ENCODE measurements at places on chromosomes 5 and 9.

DNA sequence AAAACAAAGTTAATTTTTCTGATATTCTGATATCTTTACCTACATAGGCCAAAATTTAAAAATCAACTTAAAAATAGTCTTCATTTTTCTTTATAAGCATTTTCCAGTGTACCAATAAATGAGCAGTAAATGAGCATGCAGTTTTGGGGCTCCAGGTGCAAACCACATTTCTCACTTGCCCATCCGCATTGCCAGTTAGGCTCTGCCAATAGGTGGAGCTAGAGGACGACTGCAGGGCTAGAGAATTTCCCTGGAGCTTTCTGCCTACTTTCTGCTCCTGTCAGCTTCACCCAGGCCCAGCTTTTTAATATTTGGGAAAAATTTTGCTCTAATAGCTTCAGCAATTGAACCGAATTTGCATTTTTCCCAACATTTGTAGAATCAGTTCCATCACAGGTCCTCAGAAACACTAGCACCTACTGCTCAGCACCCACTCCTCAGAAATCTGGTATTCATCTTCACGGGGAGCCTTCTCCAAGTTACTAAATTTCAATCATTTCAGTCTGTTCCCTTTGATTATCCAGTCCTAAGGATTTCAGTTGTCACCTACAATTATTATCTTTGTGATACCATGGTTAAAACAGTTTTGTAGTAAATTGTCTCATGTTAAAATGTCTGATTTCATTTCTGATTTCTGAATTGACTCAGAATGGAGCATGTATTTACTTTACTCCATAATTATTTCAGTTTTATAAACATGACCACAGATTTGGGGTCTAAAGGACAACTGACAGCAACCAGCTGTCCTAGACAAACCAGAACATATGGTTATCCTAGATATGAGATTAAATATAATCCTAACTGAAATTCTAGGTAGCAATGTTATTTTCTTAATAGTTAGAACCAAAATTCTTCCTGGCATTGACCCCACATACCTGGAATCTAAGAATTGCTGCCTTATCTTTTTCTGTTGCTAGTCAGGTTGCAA lies 104.6 kb upstream of the FAM174A start:
- DNase-seq, result peak; percentile 27

DNA sequence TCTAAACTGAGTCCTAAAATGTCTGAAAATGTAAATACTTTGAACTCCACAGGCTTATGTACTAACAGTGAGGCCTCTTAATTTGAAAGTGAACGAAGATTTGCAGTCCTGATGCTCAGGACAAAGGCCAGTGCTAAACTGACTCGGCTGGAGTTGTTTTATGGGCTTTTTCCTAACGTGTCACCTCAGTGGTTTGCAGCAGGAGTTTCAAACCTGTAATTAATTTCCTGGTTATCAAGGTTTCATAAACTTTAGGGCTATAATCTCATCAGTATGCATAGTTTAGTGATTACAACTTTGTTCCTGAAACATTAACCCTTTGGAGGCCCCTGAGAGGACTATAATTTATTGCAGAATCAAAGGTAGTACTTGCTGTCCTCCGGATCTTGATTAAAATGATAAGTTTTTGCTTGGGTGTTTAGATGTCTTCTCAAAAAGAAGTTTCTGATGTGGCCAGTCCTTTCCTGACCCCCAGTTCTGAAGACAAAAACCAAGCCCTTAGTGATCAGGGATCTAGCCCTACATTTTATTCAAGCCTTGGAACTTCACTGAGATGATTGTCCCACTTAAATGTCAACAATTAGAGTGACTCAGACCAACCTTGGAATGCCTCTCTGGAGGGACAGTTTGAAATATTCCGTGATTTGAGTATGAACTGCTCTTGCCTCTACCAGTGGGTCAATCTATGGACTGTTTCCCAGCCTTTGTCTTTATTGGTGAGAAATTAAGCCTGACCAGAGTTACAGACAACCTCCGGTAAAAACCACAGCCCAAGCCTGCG lies 11.1 kb upstream of the S100Z start:
- peak; percentile 66 for DNase-seq

- DNase-seq, result no peak
These were observed 98.4 kb downstream of the SCAMP1 start for GRCh38 chr5:78458843-78459242.

DNA sequence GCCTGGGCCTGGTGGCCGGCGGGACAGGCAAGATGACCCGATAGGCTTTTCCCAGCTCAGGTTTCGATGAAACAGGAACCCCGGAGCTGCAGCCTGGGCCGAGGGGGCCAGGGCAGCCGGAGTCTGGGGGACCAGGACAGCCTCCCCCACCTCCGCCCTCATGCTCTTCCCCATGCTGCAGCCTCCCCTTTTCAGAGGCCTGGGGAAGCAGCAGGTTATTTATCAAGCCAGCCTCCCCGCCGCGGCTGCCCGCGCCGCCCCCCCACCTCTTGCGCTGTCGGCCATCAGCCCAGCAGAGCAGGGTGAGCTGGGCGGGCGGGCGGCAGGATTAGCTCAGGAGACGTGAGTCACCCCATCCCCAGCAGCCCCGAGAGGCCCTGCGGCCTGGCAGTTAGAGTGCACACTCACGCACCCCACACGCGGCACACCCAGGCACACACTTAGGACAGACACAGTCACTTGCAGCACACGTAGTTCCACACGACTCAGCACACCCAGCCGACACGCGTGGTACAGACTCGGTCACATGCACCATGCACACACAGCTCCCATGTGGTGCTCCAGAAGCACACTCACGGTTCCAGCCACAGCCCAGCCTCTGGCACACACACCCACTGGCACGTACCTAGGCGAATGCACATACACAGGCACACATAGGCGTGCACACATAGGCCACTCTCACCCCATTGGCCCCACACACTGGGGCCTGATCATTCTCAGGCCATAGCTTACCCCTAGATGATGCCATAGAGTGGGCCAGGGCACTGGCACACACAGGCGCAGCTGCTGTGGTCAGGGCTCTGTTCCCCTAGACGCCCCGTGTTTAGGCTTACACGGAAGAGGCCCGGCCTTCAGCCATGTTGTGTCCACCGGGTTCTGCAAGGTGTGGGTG lies 13.0 kb downstream of the CXXC5 start:
- DNase-seq, result peak; percentile 97

GRCh38 chr9:69675563-69675962 lies 3.4 kb upstream of the APBA1 start:
- no peak for DNase-seq

DNA sequence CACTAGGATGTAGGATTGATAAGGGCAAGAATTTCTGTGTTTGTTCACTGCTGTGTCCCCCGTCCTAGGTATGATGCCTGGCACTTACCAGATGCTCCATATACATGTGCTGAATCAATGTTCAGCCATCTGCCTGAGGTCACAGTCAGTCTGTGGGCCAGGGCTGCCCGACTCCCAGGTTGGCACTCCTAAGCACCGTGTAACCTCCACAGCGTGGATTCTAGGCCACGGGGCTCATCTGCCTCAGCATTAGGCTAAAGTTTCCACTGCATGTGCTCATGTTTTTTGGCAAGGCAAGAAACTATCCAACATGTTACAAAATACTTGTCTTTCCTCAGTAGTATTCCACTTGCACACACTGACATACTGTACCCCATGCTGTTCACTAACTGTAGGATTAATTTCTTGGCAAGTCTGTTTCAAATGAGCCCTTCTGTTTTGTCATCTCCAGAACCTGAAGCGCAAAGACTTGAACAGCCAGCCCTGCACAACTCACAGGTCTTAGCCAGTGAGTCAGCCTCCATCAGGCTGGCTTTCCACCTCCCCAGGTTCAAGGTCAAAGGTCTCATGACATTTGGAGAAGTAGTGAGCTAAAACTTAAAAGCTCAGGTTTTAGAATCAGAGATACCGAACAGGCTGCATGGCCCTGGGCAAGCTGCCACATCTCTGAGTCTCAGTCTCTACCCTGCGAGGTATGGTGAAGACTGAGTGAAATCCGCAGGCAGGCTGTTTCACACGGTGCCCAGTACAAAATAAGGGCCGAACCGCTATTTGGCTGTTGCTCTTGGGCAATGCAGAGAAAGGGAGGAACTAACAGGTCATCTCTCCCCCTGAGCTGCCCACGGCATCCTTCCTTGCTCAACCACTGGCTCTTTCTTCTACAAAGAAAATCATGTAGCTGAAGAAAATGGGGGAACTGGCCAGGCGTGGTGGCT lies 7.2 kb downstream of the TOR1A start:
- DNase-seq, result no peak

GRCh38 chr5:38789134-38789533 lies 56.7 kb upstream of the OSMR start:
- DNase-seq, result no peak

DNA sequence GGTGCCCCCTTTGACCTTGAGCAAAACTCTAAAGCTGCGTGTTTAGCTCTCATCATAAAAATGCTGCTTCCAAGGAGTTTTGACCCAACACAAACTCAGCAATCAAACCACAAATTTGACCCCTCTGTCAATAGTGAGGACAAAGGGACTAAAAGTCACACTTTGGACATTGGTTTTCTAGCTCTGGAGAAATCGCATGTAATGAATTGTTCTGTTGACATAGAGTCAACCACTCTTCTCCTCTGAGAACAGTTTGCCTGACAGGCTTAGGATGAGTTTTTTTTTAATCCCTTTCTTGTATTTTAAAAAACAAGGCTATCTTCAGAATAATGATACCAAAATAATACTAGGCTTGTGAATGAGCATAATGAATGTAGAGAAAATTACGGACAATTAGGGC lies 61.1 kb upstream of the MAN2A1 start:
- no peak for DNase-seq

DNA sequence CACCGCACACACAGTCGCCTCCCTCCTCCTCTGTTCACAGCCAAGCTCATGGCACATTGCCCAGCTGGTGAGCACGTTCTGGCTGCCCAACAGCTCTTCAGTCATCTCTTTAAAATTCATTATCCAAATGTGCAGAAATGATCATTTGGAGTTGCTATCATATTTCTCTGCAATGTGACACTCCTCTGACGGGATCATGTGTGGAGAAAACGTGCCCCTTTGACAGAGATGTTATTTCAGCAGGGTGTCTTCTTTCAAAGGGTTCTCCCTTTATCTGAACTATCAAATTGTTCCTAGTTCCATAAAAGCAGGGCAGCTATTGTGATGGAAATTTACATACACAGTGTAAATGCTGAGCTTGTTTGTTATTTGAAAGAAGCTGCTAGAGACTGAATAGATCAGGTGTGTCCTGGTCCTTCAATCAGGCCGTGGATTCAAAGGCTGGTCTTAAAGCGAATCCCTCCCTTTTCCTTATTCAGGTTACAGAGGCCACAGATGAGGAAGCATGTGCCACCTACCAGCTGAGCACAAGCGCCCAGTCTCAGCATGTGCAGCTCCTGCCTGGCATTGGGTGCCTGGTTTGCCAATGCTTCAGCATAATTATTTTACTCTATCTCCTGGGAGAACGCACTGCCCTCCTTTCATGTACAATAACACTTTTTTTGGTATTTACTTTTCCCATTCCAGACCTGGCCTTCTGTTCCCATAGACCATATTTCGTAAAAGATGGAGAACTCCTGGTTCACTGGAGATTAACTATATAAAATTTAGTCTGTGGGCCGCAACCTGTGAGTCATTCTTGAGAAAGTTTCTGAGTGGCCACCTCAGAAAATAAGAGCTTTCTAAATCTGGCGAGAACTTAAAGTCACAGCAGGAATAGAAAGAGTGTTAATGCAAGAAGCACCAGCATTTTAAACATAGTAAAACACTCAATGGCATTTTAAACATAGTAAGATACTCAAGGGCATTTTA lies 433.7 kb downstream of the ENC1 start:
- peak; percentile 97 for DNase-seq

DNA sequence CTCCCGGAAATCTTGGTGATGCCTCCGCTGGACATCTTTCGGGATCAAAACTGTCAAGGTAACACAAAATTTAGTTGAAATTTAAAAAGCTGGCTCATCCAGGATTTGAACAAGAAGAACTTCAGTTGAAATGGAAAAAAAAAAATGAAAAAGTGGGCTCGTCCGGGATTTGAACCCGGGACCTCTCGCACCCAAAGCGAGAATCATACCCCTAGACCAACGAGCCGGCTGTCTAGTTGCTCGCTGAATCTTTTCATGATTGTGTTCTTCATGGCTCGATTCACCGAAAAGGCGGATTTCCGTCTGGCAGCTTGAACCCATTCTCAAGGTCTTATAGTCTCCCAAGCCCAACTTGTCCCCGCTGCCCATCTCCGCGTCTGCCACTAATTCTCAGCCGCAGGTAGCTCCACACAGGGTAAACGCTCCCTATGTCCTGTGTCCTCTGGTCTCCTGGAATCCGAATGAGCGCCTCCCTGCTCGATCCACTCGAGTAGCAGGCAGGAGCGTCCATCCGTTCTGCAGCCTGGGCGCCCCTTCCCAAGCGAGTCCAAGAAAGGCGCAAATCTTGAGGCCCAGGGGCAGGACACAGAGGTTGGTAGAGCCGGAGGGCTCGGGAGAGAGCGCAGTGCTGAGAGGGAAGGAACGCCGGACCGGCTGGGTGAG lies 16.2 kb downstream of the TRIM7 start:
- peak; percentile 80 for DNase-seq

DNA sequence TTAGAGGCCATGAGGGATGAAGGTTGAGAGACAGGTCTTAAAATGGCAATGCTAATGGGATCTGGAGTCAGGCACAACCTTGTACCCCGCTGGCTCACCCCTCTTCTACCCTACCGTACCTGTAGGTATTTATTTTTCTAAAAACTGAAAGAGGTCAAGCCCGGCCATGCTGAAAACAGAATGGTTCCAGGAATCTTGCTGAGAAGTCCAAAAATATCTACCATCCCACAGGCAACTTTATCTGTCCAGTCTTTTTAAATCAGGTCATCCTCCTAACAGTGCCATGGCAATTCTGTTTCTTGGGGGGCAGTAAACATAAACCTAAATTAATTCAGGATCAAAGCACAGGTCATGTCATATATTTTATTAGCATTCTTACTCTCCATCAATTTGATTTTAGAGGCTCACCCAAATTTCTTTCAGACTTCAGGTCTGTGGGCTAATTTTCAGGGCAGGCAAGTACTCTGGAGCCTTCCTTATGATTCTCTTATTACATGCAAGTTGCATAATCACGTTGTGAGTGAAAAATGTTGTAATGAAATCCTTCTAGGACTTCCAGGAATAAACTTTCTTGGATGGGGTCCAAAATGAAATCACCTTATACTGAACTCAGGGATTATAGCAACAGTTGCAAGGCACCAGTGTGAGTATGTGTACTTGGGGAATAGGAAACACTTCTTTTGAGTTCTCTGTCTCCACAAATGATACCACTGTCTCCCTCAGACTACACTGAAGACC lies 102.7 kb upstream of the NREP start:
- peak; percentile 84 for DNase-seq

GRCh38 chr5:115816226-115817081 lies at the start of gene CDO1:
TSS of gene CDO1 (minus strand) at chr5:115816659. CDS start at chr5:115816397, 262 bp downstream.
- DNase-seq, result peak; percentile 66
